ENCODE measurements at places on chromosomes 2 and 18.

DNA sequence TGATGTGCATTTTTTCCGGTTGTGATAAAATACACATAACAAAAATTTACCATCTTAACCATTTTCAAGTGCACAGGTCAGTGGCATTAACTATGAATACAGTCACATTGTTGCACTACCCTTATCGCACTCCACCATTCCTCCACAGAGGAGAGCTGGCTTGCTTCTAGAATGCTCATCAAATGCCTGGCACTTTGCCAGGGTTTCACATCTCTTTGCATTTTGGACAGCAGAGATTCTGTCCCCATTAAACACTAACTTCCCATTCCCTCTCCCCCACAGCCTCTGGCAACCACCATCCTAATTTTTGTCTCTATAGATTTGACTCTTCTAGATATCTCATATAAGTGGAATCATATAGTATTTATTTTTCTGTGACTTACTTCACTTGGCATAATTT, 165.0 kb downstream of the ASB1 start:
- no peak for DNase-seq

DNA sequence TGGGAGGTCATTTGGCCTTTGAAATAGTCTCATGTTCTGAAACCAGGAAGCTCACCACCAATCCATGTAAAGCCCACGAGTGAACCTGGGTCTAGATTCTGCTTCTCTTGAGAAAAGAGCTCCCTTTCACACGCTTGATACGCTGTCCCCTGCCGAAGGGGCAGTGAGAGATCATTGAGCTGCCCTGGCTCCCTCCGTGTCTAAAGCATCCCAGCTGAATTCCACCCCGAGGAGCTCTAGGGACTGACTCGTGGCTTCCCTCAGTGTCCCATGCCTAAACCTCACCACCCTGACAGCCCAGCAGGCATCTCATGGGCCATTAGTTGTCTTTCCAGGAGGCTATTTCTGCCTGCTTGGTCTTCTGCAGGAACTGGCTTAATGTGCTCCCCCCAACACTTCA, 68.6 kb downstream of the COL6A3 start:
- DNase-seq, result no peak

DNA sequence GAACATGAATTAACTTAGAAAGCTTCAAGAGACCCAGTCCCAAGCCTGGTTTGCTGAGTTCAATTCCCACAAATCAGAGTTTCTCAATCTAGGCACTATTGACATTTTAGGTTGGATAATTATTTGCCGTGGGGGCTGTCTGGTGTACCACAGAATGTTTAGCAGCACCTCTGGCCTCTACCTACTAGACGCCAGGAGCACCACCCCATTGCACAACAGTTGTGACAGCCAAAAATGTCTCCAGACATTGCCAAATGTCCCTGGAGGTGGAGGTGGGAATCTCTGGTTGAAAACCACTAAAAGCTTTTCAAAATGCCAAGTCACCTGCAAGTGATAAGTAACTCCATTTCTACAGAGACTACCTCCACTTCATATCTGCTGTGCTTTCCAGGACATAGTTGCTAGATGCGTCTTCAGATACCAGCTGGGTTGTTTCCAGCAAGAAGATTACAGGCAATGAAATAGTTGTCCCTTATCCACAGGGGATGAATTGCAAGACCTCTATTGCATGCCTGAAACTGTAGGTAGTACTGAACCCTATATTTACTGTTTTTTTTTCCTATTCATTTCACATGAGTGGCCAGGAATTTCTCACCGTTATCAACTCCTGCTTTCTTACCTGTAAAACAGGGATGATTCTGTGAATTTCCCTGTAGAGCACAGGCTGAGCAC, 554.3 kb downstream of the ZEB2 start:
- no peak for DNase-seq

- DNase-seq, result no peak
Measured at GRCh38 chr18:21057112-21057511, 54.5 kb downstream of the ROCK1 start.

GRCh38 chr2:63537306-63537705, 51.0 kb downstream of the WDPCP start:
- DNase-seq, result no peak

DNA sequence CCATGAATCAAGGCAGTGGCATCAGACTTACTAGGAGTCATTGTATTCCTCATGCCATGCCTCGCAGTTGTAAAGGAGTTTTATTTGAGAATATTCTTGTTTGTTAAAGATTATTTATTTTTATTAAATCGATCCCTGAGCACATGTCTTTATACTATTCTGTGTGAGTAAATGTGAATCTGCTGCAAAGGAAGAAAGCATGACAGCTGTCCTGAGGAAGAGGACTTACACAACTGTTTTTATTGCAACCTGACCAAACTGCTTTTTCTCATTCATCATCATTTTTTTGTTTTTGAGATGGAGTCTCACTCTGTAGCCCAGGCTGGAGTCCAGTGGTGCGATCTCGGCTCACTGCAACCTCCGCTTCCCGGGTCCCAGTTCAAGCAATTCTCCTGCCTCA, 34.1 kb downstream of the INO80D start:
- no peak for DNase-seq

DNA sequence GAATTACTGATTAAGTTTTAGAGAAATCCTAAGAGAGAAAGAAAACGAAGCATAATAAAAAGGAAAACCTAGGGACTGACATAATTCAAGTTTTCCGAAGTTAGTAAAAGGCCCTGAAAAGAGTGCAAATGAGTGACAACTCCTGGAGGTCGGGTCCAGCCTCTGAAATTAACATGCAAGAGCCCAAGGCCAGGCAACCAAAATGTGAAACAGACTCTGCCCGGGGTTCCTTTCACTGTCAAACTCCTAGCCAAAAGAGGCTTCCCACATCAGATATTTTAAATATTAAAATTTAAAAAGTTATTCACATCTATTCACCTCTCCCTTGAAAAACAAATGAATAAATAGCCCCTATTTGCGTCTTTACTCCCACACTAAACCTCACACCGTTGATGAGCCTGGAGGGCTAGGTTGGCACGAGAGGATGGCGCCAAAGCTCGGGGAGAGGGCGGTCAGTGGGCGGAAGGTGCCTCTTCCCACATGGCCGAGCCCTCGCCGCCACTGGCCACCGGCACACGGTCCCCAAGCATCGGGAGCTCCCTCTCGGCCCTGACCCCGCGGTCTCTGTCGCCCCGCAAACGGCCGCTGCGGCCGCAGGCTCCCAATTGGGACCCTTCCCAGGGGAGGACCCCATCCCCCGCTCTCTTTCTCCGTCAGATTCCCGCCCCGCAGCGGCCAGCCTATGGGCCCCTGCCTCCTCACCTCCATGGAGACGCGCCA, 630 bp downstream of the PPM1G start:
- no peak for DNase-seq

- DNase-seq, result no peak
Measured at GRCh38 chr18:62959481-62959880, 244.1 kb downstream of the PHLPP1 start.

DNA sequence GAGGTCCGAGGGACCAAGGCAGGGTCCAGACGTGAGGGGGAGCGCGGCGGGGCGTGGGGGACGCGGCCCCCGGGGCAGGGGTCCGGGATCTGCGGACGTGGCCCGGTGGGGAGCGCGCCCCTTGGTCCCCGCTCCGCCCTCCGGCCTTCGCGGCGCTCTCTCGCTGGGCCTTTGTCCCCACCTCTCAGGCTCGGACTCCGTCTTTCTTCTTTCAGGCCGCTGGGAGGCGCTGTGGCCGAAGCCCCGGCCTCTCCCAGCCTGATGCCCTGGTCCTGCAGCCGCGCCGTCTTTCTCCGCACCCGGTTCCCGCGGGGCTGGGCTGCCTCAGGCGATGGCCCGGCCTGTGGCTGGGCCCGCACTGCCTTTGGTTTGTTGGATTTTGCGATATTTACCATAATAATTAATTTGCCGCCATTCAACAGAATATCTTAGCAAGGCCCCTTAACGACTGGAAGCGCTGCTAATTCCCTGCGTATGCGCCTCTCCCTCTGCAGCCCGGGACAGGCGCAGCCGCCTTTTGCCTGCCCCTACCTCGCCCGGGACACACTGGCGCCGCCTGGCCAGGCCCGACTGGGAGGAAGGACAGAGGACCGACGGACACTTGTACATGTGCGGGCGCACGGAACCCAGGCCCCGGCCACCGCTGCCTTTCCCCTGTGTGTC, 10.8 kb downstream of the SIX3 start:
- peak; percentile 59 for DNase-seq

DNA sequence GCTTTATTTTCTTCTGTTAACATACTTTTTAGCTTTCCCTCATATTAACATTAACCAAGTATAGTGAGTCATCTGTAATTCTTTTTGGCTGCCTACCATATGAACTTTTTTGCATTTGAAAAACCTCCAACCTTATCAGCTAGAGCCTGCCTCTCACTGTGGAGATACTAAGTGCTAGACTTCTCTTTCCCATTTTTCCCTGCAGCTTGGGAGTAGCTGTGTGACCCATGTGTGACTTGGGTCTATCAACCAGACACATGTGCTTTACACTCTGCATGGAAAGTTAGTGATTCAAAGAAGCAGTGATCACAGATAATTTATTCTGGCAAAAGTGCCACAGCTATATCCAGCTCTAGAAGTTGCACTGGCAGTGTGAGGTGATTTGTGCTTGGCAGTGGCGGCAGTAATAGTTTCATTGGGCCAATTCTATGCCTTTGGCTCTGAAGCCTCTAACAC, 36.3 kb downstream of the PREPL start:
- no peak for DNase-seq

DNA sequence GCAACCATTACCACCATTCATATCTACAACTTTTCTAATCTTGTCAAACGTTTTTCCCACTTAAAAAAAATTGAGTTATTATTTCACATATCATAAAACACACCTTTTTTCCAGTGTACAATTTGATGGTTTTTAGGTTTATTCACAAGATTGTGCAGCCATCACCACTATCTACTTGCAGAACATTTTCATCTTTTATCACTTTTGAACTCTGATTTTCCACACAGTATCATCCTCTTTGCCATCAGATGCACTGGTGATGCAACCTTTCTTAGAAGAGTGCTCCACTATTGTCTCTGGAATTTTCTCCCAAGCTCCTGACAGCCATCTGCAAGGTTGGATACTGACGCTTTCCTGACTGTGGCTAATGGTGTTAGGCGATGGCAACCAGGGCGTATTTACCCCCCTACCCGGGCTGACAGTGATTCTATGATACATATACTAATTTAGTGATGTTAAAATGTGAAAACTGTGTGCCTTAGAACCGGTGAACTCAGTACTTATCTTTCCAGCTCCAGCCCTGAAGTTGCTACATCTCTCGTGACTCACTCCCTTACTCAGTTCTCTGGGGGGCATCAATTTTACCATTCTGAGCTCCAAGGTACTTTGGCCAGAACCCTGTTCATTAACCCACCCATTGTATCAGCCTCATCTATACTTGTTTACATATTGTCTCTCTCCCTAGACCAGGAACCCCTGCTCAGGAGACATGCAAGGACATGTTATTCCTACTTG, 105.4 kb upstream of the SPRED2 start:
- DNase-seq, result no peak

DNA sequence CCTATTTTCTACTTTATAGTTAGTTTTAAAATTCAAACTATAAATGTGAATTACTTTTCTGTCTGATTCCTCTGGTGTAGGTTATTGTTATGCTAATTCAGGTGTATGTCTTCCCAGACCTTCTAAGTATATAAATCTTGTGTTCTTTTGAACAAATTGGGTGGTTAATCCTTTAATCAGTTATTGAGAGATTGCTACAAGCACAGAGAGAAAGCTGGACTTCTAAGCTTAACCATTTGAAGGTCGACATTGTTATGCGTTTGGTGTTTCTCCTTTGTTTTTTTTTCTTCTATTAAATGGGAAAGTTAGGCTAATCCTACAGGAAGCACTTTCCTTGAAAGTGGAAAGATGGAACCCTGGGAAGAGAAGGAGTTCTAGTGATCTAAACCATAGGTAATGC, 592.6 kb downstream of the SLC4A3 start:
- no peak for DNase-seq

GRCh38 chr2:12534646-12535263, 182.0 kb upstream of the TRIB2 start:
- DNase-seq, result no peak

GRCh38 chr2:10841547-10842219, 29.1 kb upstream of the PDIA6 start:
- DNase-seq, result no peak

GRCh38 chr2:120283649-120284048, 31.0 kb downstream of the RALB start:
- no peak for DNase-seq

DNA sequence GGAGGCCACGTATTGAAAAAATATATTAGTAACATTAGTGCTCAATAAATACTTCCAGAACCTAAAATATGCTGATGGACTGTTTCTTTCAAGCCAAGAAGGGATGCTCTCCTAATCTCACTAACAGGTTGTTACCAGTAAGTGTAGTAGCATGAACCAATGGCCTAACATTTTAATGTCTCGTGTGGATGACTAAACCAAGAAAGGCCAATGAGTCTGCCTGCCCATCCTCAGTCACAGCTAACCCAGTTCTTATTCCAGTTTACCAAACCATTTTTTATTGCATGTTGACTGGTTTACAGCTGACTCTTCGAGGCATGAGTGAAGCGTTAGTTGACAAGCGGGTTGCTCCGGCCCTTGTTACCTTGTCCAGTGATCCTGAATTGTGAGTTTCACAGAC, 45.1 kb upstream of the TNFRSF11A start:
- DNase-seq, result no peak

DNA sequence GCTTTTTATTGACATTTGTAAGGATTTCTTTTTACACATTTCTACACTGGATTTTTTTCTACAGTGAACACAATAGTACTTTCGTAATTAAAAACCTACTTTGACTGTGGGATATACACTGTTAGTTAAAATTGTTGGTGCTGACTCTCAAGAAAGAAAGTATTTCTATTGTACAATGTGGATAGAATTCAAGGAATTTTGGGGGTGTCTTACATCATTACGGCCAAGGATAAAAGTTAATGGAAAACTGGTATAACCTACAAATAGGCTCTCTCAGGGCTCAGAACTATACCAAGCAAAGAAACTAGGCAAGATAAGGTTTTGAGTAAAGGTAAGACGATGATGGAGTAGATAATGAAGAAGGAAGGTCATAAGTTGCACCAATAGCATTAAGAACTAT, 198.4 kb upstream of the PARD3B start:
- DNase-seq, result no peak

GRCh38 chr2:27306573-27307286, 1.5 kb downstream of the UCN start:
- DNase-seq, result no peak
